HAP-1 (cell line): ENCODE measurements at places on chromosomes 2 and 18.

GRCh38 chr2:108641756-108642155 is 77.5 kb upstream of the RANBP2 start:
- no peak for DNase-seq

DNA sequence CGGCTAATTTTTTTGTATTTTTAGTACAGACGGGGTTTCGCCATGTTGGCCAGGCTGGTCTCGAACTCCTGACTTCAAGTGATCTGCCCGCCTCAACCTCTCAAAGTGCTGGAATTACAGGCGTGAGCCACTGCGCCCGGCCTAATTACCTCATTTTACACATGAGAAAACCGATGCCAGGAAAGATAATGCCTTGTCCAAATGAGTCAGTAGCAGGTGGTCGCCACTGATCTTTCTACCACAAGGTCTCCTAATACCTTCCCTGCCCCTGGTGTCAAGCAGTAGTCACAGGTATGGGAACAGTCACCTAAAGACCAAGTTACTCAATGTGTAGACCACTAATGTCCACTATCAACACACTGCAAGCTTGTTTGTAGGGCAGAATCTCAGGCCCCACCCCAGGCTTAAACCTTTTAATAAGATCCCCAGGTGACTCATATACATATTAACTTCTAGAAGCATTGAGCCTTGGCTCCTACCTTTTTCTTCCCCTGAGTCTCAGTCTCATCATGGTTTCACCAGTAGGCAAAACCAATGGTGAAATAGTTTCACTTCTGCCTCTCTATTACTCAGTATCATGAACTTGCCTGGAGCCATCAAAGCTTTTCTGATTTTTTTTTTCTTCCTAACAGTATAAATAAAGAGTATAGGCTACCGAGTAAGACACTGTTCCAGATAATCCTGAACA is 6.9 kb upstream of the EPB41L5 start:
- DNase-seq, result no peak

GRCh38 chr2:232503809-232504323 is 16.2 kb upstream of the ECEL1 start:
- no peak for DNase-seq

DNA sequence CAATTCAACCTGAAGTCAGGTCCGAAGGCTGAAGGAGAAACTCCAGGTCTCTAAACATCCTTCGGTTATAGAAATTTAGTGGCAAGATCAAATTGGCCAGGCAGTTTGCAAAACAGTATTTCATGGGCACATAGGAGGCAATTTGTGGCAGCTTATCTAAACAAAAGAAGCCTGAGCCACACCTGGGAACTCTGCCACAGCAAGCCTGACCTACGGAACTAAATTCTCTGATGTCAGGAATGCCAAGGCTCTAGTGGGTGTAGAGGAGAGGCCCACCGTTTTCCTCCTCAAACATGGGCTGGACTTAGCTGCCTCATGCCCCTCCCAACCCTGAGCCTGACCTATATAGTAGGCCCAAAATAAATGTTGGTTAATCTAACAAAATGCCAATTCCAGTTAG is 16.0 kb downstream of the SATB2 start:
- DNase-seq, result no peak

DNA sequence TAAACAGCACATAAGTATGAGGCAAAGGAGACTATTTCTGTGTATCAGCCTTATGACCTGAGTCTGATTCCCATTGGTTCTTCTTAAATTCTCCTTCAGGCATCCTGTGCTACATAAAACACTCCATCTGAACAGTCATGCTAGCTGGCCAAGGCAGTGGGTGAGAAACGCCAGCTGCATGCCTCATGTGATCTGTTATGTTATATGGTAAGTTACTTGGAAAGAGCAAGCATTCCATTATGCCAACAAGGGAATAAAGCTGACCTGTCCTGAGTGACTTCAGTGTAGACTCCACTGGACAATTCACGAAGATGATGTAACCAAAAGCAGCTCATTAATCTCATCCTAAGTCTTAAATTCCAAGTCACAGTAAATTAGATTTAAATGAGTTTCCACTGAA is 216.5 kb upstream of the FN1 start:
- no peak for DNase-seq

GRCh38 chr2:70574109-70574508 is 20.5 kb upstream of the TGFA start:
- no peak for DNase-seq

- no peak for DNase-seq
These were observed 28.5 kb downstream of the HPCAL1 start for GRCh38 chr2:10331027-10331701.

- peak; percentile 68 for DNase-seq
These were observed 22.3 kb downstream of the KLF7 start for GRCh38 chr2:207143215-207144172.

DNA sequence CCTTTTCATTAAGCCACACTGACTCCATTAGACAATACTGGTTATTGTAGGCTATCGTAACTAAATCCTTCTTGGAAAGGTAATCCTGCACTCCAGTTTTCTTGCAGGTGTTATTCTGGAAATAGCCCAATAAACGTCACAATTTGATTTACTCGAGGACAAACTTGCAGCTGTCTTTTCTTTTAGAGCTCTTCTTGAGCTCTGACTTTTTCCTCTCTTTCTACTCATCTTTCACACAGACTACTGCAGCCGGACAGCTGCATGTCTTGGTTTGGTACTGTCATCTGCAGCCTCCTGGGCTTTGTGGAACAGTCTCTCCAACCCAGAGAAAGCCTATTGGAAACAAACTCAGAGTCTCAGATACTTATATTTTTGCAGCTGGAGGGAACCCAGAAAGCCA is 23.0 kb upstream of the MSGN1 start:
- no peak for DNase-seq

DNA sequence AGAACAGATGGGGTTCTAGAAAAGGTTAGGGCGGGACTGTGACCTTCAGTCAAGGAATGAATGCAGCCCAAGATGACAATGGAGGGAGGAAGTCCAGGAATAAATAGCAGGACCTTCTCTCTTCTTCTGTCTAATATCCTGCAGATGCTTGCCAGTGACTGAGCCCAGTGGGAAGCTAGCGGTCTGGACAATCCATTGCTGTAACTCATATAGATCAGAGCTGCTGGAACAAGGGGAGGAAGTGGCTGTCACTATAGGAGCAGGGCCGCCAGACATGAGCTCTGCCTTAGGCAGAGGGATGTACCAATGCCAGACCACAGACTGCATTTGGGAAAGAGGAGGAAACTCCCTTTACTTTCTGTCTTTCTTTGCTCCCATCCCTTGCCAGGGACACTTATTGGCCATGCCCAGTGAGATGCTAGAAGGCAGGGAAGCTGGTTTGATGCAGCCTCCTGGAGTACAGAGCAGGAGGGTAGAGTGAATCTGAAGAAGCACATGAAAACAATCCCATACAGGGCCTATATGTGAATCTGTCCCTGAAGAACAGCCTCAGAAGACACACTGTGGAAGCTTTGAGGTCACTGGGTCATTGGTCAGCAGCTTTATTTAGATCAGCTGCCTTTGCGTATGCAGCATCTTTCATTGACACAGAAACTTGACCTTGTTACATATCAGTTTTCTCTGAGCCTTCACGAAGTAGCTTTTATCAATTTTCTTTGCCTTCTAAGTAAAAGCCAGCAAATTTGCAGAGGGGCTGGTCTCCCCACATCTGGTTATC is 65.4 kb downstream of the CCDC85A start:
- DNase-seq, result no peak

- no peak for DNase-seq
These were observed 73.0 kb downstream of the CTNNA2 start for GRCh38 chr2:79585701-79586433.

- no peak for DNase-seq
These were observed 71.0 kb downstream of the NOL4 start for GRCh38 chr18:34153711-34154110.

GRCh38 chr2:57876313-57876712 is 170.3 kb upstream of the VRK2 start:
- no peak for DNase-seq

DNA sequence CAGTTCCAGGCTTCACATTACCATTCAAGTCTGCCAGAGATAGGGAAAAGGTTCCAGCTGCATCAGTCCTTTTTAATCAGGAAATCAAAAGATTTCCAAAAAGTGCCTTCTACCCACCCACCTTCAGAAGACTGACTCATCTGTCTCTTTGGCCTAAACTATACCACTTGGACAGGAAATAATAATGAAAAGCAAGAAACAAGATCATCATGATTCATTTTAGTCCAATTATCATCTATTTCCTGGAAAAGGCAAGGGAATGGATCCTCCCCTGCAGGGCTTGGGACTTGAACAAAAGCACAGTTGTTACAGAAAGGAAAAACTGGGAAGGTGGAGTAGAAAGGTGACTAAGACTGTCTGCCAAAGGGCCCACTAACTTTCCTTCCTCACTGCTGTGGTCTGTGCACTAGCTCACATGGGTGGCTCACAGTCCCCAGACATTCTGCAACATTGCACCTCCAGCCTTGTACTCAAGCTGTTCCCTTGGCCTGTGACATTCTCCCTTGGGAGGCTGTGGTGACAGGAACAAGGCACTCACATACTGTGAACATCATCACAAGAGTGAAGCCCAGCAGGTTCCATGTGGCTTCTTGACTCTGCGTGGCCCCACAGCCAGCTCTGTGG is 75.3 kb downstream of the VSNL1 start:
- DNase-seq, result no peak

GRCh38 chr18:53610957-53611356 is 613.5 kb downstream of the MBD2 start:
- no peak for DNase-seq

GRCh38 chr2:45993476-45993991 is 303.7 kb upstream of the EPAS1 start:
- peak; percentile 69 for DNase-seq

DNA sequence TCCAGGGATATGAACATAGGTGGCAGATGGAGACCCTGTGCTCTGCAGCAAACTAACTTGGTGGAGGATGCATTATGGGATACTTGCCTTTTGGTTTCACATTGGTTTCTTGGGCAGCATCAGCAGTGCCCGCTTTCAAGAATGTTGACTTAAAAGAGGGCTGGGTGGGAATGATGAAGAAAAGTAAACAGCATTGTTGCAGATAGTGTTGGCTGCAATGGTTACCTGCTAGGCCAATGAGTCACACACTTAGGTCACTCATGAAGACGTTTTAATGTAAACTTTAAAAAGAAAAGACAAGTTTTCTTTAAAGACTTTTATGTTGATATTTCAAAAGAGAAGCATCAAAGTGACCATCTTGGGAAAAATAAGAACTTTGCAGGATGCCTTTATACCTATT is 26.1 kb upstream of the FAM237A start:
- DNase-seq, result no peak

- no peak for DNase-seq
These were observed 532.7 kb upstream of the FSHR start for GRCh38 chr2:49686897-49687442.

DNA sequence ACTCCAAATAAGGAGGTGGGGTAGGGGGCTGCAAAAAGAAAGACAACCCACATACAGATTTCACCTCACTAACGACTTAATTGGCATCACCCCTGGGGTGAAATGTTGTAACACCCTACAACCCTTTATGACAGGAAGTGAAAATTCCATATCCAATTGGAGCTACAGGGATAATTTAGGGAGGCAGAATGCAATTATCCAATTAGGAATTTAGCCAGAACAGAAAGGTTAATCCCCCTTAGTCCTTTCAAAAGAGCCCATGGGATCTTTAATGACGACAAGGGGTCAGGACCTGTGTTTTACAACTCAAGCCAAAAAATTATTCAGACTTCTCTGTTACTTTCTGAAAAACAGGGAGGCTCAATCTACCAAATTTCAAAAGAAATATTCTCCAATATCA is 1027.1 kb downstream of the TMEM182 start:
- no peak for DNase-seq

GRCh38 chr2:235582081-235582686 is 88.3 kb downstream of the AGAP1 start:
- DNase-seq, result no peak

GRCh38 chr2:195899226-195899625 is 169.4 kb downstream of the DNAH7 start:
- no peak for DNase-seq

DNA sequence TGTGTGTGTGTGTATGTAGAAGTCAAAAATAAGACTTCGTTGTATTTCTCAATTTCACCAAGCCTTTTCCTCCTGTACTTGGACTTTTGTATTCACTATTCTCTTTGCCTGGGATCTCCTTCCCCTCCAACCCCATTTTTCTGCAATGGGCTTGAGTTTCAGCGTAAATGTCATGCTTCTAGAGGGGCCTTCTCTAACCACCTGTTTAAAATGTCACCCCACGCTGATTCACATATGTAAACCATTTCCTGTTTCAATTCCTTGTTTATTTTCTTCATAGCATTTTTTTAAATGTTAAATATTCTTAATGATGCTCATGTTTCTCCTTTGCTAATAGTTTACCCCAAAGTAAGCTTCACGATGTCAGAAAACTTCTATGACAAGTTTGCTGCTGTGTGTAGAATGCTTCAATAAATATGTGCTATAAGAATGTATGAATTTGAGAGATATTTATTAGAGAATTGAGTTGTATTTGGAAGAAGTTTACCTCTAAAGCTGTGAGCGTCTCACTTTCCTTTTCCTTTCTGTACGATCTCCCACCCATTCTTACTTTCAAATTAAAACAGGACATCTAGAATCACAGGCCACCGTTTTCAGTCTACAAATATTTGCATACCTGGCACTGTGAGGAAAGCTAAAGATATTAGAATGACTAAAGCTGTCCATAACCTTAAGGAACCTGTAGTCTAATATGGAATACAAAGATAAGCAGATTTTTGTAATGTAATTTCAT is 762.4 kb downstream of the LRRTM4 start:
- no peak for DNase-seq

- DNase-seq, result peak; percentile 21
These were observed 36.5 kb downstream of the ZNF385B start for GRCh38 chr2:179824961-179825360.
